Fibroblast of skin of left biceps (primary cell): ENCODE measurements at places on chromosomes 2 and 18.

DNA sequence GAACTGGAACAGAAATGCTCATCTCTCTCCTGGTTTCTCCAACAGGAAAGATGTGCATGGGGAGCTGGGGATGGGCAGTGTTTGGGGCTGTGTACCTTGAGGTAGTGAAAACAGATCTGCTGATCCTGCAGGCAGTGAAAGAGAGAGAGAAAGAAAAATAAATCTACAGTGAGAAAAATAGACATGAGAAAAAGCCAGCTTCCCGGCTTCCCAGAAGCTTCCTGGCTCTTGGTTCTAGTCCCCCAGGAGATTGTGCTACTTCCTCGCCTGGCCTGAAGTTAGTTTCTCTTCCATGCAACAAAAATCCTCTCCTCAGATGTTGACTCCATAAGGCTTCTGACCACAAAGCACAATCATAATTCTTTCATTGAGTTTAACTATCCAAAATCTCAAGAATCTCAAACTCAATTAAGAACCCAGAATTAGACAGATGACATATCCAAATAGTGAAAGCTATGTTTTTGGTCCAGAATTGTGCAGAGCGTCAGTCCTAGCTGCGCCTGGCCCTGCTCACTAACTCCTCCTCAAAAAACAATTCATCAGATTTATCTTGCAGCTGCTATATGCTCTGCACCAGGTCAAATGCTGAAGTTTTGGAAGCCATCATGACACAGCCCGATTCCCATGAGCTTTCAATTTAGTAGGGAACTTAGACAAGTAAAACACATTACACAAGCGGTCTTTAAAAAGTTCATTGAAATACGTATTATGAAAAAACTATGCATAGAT lies 20.1 kb upstream of the NAB1 start:
- no peak for DNase-seq

DNA sequence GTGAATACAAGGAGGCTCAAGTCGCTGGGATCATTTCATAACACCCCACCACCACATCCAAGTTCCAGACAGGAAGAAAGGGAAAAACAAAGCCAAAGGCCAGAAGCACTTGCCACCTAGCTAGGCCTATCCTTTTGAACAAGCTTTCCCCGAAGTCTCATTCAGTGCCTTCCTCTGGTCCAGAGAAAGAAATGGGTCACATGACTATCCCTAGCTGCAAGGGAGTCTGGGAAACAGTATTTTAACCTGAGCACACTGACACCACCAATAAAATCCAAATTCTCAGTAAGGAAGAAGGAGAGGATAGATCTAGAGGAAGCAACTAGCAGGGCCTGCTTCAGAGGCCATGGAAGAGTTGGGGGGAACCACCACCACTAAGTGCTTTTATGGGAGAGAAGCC lies 91.2 kb downstream of the POLR1A start:
- DNase-seq, result no peak

- no peak for DNase-seq
Observed at GRCh38 chr2:115083225-115083624, 640.8 kb downstream of the DPP10 start.

GRCh38 chr2:189576396-189576795 lies 4.2 kb downstream of the SLC40A1 start:
- DNase-seq, result no peak

DNA sequence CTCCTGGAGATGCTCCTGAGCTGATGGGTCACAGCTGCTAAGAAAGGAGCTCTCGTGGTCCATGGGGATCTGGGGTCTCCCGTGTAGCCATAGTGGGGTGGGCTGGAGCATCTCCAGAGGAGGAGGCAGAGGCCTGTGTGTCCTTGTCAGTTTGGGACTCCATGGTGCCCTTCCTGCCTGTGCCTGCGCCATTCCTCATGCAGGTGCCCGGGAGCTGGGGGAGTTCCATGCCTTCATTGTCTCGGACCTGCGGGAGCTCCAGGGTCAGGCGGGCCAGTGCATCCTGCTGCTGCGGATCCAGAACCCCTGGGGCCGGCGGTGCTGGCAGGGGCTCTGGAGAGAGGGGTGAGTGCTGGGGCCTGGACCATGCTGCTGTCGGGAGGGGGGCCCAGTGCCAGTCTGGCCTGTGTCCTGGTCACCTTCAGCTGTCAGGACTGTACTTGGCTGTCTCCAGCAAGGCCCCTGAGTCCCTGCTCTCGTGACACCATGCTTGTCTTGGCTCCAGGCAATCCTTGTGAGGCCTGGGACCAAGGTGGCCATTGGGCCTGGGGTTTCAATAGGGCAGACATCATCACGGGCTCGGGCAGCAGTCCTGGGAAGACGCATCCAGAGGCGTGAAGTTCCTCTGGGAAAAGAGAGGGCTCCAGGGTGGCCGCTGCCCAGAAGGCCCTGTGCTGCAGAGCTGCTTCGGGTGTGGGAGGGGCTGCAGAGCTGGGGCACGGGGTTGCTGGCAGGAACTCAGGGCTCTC lies 7.3 kb downstream of the CAPN10 start:
- no peak for DNase-seq

DNA sequence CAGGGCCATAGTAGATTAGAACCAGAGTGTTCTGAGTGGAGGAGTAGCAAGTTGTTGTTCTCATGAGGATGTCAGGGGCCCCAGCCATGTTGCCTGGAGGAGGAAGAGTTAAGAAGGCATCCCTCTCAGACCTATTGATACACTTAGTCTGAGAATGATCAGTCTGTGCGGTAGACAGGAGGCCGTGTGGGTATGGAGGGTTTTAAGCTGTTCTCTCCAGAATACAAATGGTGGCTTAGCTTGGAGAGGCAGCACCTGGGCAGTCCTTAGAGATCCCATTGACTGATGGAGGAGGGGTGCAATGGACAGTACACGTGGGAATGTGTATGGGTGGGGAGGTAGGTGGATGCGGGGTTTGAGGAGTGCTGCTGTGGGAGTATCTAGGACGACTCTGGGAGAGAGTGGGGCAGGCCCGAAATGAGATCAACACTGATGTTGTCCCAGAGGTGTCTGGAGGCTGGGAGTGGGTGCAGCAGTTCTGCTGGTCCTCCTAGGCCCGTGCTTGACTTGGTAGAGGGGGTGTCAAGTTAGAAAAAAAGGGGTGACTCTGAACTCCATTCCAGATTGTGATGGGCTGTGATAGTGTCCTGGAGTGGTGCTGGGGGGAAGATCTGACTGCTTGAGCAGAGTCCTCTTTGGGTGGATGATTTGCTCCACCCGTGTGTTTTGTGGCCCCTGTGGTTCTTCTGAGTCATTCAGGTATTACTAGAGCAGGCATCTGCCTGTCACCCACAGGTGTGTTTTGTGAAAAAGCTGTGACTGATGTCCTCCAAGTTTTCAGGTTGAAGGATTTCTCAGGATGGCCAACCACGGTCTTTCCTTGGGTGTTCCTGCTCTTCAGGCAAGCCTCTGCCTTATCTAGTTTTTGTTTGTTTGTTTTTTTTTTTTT lies 44.7 kb downstream of the C2orf42 start:
- DNase-seq, result no peak

GRCh38 chr2:10171006-10171800 lies 48.7 kb downstream of the RRM2 start:
- DNase-seq, result no peak
